CD4-positive, alpha-beta T cell treated with Interleukin-17A for 1 hour (primary cell): ENCODE measurements at places on chromosomes 7 and 10.

- no peak for DNase-seq
These were observed 51.5 kb upstream of the OSBPL3 start for GRCh38 chr7:25031432-25031831.

DNA sequence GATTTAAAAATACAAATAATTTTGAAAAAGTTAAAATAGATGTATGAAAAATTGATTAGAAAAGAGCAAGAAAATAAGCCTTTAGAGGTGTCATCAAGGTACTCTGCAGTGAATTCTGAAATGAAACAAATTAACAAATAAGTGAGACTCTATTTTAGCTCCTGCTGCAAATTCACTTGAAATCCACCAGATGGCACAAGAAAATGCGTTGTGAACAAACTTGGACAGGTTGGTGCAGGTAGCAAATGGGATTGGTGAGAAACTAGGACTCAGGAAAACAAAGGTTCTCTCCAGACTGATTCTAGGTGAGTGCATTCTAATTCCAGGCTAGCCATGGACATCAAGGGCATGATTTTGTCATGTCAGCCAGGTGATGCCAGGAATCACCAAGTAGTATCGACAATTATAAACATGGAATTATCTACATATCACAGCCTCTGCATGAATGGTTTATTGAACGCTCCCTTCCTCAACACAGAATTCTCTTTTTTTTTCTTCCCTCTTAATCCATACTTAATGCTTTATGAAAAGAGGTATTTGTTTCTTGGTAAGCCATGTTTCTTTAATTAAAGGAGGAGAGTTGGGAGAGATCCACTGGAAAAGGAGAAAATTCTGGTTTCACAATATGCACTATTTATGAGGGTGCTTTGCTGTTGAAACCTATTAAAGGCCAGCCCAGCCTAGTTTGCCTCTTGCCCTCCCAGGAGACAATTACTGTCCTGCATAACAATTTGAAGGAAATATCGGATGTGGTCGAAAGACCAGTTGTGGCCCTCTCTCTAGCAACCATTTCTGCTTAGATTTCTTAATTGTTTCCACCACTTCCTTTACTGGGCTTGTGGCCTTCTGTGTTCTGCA is 118.1 kb downstream of the ZNF365 start:
- peak; percentile 36 for DNase-seq

DNA sequence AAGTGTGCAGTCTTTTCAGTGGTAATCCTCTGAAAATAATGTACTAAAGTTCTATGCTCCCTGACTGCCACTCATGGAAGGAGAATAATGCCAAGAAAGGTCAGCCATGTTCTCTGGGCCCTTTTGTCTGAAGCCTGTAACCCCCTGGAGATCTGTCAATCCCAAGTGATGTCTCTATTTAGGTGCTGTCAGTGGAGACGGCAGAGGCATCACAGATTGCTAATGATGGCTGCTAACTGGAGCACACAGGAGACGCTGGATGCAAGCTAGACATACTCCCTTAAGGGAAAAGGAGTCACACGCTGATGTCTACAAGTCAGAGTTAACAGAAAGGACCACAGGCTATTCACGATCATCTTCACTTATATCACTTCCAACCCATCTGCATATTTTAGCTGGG is 118.8 kb downstream of the RSU1 start:
- DNase-seq, result no peak

- no peak for DNase-seq
These were observed 683 bp downstream of the INSIG1 start for GRCh38 chr7:155298288-155298833.

GRCh38 chr7:69318794-69319193 is 279.5 kb upstream of the AUTS2 start:
- DNase-seq, result no peak

DNA sequence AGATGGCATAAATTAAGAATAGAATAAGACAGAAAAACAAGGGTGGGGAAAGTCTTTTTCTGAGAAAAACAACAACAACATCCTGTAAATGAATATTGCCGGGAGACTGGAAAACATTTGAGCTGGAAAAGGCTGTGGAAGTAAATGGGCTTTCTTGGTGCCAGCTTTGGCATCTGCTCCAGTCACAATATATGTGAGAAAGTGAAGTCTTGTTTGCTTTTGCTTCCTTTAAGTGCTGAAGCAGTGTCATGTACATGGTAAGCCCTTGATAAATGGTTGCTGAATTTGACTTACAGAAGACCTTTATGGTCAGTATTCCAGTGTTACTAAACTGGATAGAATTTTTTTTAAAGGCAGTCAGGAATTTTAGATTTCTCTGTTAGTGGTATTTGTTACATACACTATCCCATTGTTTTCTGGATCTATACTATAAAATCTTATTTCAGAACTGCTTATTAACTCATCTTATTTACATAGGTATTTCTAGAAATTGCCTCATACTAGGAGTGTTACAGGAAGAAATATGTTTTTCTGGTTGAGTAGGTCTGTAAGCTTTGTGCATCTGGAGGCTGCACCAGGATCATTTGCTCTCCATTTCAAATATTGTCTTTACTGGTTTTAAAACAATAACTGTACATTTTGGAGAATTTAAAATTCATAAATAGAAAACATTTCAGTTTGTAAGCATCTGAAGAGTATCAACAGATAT is 201.7 kb upstream of the FOXP2 start:
- no peak for DNase-seq

DNA sequence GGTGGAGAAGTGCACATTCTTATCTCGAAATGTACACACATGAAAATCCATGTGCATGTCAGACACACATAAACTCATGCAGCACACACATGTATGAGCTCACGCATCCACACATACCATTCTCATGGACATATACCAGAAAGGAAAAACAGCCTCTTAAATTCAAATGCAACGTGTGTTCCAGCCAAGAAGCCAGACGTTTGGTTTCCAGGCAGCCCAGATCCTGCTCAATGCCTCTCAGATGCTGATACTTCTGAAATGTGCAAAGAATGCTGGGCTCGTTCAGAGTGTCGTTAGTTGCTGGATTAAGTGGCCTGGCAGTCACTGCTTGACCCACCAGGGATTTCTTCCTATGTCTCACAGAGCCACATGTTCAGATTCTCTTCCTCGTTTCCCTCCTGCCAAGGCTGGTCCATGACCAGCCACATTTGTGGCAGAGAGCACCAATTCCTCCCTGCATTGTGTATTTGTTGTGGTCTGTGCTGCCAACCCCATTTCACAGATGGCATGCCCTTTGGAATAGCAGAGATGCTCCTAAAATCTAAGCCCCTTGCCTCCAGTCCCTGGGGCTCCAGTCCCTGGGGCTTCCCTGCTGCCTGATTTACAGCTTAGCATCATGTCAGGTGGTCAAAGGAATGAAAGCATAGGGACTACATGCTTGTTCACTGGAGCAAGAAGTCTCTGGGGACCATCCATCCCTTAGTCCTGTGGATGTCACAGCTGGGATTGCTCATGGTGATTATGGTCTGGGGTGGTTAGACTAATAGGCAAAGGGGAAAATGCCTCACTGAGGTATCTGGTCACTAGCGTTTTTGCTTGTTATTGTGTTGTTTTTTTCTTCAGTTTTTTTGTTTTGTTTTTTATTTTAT is 426.6 kb downstream of the PLXNA4 start:
- no peak for DNase-seq

- no peak for DNase-seq
These were observed 19.9 kb upstream of the ZMIZ1 start for GRCh38 chr10:79048639-79049550.

DNA sequence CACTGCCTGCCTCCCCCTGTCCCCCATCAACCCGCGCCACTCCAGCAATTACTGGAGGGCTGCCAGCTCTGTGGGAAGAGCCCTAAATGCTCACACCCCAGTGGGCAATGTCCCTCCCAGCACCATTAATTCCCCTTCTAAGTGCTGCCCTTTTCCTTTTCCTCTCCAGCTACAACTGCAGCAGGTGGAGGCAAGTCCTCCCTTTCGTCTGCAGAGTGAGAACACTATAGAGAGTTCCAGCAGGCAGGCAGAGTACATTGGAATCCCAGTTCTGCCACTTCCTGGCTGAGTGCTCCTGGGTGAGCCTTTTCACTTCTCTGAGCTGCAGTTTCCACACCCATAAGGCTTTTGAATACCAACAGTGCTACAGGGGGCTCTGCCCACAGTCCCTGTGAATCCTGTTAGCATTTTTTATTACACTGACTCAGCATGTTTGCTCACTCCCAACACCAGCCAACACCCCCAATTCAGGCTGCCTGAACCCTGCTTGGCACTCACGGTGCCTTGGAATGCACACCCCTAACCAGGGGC is 447.0 kb downstream of the GRID1 start:
- DNase-seq, result no peak

DNA sequence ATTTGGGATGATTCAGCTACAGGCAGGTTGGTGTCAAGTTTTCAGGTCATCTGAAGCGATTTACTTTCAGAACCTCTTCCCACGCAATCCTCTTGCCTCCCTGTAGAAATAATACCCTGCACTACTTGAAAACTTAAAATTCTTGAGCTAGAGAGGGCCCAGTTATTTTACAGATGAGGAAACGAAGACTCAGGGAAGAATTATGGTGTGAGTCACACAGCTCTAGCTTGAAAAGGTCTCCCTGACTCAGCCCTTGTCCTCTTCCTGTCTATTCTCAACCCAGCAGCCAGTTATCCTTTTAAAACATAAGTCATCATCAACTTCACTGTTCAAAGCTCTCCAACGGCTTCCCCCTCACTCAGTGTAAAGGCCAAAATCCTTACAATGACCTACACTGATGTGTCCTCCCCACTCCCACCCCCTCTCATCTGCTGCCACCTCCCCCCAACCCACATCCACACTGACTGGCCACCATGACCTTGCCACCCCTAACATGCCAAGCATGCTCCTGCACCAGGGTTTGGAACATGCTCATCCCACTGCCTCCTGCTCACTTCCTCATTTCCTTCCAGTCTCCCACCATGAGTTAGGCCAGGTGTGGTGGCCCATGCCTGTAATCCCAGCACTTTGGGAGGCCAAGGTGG is 3.4 kb downstream of the DNMBP start:
- DNase-seq, result no peak

DNA sequence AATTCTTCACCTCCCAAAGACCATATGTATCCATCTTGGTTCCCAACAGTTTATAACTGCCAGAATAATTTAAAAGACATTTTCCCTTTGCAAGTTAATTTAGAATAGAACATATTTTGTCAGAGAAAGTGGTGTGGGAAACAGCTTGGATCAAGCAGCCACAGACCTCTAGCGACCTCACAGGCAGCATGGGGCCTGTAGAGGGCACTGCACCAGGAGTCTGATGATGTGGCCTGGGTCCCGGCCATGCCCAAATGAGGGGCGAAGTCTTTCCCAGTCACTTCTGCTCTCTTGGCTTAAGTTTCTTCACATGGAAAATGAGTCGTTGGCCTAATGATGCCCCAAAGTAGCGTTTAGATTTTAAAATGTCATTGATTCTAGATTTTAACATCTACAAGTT is 243.2 kb downstream of the SDK1 start:
- DNase-seq, result no peak

- DNase-seq, result peak; percentile 78
These were observed 13.7 kb downstream of the RPS24 start for GRCh38 chr10:78047314-78047891.
